ENCODE measurements at places on chromosomes 5 and 9.
A peak's percentile ranks its signal among the peaks of the same experiment; 100 is the strongest.

- no peak for DNase-seq
Observed at GRCh38 chr5:27944471-27944870, 906.1 kb upstream of the CDH9 start.

DNA sequence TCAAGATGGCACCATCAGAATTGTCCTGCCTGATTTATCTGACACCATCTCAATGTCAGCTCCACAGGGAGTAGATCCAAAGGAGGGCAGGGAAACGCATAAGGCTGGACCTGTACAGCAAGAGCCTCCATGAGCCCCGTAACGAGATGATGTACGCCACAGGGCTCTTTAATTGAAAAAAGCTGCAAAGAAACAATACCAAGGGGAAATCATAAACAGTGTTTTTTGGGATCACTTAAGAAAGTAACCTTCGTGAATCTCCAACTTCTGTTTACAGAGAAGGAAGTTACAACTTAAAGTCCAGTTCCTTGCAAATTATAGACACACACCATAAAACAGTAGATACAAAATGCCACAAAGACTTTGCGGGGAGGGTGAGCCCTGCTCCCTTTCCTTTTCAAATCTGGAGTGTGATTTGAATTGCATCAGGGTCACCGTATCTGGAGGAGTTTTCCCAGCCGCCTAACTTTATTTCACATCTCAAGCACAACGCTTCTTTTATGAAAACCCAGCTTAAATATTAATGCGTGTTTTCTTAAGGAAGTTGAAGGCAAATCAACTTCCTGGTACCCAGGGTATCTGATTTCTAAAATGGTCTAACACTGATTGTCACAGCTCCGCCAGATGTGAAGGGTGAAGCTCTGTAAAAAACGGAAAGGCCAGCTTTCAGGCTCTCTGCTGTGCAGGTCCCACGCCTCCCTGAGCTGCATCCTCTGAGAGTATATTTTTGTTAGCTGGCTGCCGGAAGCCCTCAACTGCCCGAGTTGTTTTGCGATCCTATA, 88.9 kb downstream of the EBF1 start:
- DNase-seq, result no peak

GRCh38 chr5:159412284-159413046, 82.2 kb upstream of the IL12B start:
- DNase-seq, result peak; percentile 69

DNA sequence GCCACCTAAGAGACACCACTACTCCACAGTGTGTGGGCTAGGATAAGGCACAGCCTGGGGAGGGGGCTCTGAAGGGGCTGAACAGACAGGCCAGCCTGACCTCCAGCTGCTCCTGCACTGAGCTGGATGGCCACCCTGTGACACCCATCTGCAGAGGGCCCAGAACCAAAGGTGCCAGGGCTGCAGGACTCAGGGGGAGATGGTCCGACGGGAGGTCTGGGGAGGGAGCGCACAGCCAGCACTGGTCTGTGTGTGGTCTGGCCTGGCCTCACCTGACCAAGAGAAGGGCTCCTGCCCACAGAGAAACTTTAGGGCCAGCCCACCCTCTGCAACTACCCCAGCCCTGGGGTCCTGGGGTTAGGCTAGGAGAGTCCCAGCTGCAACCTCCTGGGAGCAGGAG, 789 bp downstream of the LTC4S start:
- no peak for DNase-seq

- DNase-seq, result no peak
Observed at GRCh38 chr5:150172556-150172955, 6.0 kb downstream of the CDX1 start.

DNA sequence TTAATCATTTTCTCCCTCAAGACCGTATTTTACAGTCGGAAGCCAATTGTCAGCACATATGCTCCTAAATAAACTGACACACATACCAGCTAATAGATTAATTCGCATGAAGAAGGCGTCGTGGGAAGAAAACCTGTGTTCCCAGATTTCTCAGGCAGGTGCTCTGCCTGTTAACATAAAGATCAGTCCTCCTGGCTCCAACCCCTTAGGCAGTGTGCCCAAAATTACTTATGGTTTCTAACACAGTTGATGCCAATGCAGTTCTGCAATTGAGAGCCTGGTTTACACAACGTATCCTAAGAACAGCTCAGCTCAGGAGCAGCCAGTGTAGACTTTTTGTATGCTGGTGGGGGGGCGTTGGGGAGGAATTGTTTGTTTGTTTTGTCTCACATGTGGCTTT, 208.3 kb downstream of the ENC1 start:
- no peak for DNase-seq

DNA sequence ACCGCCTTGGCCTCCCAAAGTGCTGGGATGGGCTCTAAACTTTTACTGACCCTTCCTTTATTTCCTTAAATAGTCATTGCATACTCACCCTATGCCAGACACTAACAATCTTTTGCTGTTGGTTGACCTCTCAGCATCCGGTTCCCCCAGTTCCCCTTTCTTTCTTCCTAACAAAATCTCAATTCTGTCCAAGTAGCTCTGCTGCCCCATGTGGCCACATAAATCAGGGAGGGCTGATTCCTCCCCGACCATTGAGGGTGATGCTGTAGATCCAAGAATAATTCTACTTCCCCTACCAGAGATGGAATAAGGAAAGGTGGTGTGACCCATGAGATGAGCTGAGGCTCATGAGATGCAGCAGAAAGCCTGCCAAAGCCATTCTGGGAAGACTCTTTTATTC, 315.3 kb upstream of the MSX2 start:
- DNase-seq, result no peak

GRCh38 chr5:178086266-178086665, 27.1 kb upstream of the N4BP3 start:
- DNase-seq, result no peak

- DNase-seq, result no peak
Observed at GRCh38 chr9:127537014-127537413, 75.1 kb upstream of the STXBP1 start.

DNA sequence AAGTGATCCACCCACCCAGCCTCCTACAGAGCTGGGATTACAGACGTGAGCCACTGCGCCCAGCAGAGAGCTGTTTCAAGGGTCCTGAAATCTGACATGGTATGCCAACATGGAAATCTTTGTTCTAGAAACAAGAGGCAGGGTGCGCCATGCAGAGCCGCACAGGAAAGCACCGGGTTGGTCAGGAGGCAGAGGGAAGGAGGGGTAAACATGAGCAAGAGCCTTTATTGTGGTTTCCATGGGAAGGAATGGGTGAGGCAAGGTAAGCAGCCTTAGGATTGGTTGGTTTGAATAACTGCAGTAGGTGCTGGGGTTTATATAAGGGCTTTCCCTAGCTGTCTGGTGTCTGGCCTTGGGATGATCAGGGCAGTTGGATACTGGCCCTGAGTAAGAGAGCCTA, 5.5 kb upstream of the EXOSC2 start:
- no peak for DNase-seq

GRCh38 chr9:132699956-132700355, 29.7 kb downstream of the GTF3C4 start:
- no peak for DNase-seq

GRCh38 chr9:27933210-27934025, 360.1 kb upstream of the C9orf72 start:
- no peak for DNase-seq

- DNase-seq, result no peak
Observed at GRCh38 chr5:56245481-56245880, 12.4 kb upstream of the ANKRD55 start.

GRCh38 chr5:50967009-50967562, 300.6 kb downstream of the PARP8 start:
- no peak for DNase-seq

DNA sequence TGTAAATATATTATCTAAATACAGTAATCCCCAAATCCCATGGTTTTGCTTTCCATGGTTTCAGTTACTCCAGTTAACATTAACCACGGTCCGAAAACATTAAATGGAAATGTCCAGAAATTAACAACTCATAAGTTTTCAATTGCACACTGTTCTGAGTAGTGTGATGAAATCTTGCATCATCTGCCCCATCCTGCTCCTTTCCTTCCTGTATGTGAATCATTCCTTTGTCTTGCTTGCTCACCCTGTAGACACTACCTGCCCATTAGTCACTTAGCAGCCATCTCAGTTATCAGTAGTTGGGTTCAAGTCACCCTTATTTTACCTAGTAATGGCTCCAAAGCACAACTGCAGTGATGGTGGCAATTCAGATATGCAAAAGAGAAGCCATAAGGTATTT, 1568.5 kb upstream of the WWC1 start:
- no peak for DNase-seq

DNA sequence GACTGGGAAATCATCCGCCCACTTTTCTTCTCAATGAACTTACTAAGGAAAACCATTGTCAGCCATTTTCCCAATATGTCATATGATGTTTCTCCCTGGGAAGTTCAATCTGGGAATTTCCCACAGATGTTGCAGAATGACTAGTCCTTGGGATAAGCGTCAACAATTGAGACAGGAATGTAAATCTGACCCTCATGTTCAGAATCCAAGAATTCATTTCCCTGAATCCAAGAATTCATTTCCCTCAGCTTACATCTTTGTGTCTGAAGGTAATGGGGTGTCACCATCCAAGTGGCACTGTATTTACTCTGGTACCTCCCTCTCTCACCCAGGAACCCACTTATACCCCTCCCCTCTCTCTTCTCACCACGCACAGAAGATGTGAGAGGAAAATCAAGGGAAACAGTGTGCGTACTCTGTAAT, 7.4 kb downstream of the KLF9 start:
- no peak for DNase-seq

- no peak for DNase-seq
Observed at GRCh38 chr5:117955831-117956230, 1032.5 kb downstream of the DTWD2 start.

DNA sequence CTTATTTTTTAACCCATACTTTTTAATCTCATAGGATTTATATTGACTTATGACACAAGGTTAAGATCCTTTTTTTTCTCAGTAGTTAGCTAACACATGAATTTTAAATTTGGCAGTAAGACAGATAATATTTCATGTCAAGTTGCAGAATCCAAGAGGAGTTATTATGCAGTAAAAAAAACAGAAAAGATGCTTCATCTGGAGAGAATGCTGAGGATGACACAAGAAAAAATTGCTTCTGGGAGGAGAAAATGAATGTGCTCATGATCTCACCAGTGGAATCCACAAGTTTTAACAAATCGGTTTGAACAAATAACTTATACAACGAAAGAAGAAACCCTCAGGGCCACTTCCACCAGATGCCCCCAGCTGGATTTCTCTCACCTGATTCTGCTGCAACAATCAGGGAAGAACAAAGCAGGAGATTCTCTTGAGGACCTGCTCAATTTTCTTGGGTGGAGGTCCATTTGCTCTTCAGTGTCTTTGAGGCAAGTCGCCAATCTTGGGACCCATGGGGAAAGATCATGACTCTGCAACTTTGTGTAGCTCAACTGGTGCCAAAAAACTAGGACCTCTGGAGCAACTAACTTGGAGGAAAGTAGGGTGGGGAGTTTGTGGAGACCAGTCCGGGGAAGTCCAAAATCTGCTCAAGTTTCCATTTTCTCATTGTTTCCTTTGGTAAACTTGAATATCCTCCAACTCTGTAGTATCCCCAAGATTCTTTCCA, 50.5 kb upstream of the TNFSF15 start:
- DNase-seq, result no peak

- DNase-seq, result no peak
Observed at GRCh38 chr5:108303086-108303485, 78.8 kb downstream of the FBXL17 start.

GRCh38 chr5:130884023-130884422, 281.0 kb downstream of the HINT1 start:
- DNase-seq, result no peak

GRCh38 chr5:8436924-8437323, 568.0 kb downstream of the MTRR start:
- DNase-seq, result no peak

DNA sequence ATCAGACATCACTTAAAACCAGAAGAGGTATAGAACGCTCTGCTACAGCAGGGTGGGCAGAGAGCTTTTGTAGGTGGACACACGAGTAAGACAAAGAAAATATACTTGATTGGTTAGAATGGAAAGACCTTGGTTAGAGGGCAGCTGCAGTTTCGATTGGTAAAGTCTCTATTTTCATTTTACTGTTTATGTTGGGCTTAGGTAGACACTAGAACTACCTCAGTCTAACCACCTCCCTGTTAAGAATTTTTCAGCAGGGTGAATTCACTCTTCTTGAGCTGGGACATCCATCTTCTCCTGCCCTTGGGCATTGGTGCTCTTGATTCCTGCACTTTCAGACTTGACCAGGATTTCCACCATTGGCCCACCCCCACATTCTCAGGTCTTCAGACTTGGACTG, 116.3 kb downstream of the BASP1 start:
- no peak for DNase-seq

DNA sequence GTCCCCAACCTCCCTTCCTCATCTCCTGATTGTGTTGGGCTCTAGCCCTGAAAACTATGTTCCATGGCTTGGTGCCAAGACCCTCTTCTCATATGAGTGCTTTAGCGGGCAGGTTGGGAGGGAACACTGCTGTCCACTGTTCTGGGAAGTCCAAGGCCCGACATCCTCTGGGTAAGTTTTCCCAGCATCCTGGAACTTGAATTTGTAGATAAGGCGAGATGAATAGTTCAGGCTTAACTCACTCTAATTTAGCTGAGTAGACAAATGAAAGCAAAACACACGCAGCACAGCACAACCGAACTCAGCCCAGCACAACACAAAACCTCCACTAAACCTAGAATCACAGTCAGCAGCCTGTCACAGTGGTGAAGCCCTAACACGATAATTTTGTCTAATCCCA, 95.3 kb upstream of the SLC28A3 start:
- no peak for DNase-seq

DNA sequence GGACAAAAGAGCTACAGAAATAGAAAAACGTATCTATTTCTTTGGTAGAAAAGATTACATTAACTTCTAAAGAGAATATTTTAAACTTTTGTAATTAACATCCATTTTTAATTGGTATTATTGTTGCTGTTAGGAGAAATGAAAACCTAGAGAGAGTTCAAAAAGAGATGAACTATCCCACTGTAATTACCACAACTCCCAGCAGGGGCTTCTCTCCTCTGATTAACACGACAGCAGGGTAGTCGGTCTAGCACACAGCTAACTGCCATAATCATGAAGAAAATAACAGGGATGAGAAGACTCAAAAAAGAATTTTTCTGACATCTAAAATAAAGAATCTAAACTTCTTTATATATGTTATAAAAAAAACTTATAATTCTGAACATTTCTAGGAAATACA, 86.2 kb upstream of the CDH9 start:
- no peak for DNase-seq

DNA sequence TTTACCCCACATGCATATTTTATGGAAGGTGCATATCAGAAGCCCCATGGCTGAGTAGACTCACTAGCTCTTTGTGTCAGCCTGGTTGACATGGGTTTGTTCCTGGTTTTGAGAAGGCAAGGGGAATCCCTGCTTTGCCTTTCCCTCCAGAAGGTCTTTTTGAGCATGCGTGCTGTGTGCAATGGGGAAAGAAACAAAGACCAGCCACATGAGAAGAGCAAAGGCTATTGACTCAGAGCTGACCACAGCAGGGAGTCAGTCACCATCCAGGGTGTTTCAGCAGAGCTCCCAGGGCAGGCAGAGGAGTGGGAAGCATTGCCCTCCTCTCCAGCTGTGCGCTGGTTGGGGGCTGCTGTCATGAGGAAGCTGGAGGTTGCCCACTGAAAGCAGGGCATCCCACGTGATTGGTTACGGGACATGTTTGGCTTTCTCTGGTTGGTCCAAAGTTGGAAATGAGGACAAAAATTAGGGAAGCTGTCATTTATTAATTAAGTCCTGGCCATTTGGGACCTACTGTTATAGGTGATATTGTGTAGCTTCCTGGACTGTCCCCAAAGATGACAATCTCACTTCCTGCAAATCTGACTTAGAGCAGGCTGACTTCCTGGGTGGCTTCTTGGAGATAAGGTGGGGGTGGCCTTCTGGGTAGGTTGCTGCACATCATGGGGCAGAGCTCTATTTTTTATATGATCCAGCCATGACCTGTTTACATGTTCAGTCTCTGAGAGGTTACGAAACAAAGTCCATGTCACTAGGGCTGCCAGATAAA, 48.9 kb upstream of the TDRD7 start:
- DNase-seq, result no peak

All from CD4-positive, alpha-beta T cell treated with Interferon alpha-2 for 1 hour (primary cell).